ENCODE measurements at places on chromosomes 2 and 18.
A peak's percentile ranks its signal among the peaks of the same experiment; 100 is the strongest.

- peak; percentile 45 for DNase-seq
Observed at GRCh38 chr2:134282629-134283400, 28.9 kb downstream of the MGAT5 start.

DNA sequence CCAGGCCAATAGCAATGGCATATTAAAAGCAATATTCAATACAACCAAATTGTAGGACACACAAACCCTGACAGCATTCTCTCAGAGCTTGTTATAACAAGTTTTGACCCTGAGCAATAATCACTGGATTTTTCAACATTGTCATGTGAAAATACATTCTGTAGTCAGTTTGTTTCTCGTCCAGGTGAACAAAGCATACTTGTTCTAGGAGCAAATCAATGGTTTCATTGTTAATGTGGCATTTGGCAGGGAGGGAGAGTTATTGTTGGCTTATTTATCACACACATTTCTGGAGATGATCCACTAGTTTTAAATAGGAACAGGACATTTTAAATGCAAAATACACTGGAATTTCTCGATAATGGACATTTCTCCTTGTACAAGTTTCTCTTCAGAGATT lies 69.9 kb upstream of the L3MBTL4 start:
- DNase-seq, result no peak

GRCh38 chr18:28718696-28719095 lies 541.8 kb upstream of the CDH2 start:
- DNase-seq, result no peak

GRCh38 chr2:160321006-160321405 lies 120.9 kb upstream of the ITGB6 start:
- DNase-seq, result no peak

All from stimulated activated naive B cell treated with anti-CD40 and anti-IgM and Interleukin-4, amounts not matched to agents 10 μg/mL and 1 μg/mL and 100 μg/mL, for 72 hours (primary cell).